ENCODE measurements at places on chromosomes 4 and X.

GRCh38 chr4:99655308-99656081 lies 2.1 kb downstream of the C4orf54 start:
- DNase-seq: no peak

DNA sequence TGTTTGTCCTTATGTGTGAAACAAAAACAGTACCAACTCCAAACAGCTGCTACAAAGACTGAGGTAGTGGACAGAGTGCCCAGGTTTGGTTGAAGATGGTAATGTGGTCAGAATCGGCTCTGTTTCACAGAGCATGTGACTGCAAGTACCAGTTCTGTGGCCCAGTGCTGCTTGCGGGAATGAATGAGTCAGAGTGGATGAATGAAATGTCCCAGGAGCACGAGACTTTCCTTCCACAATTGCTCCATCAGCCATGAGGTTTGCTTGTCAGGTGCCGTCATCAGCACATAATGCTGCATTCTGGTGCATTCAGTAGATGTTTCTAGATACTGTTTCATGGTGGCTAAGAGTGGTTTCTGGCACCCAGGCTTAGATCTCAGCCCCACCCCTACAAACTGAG lies 84.2 kb downstream of the GPR143 start:
- no peak for DNase-seq

DNA sequence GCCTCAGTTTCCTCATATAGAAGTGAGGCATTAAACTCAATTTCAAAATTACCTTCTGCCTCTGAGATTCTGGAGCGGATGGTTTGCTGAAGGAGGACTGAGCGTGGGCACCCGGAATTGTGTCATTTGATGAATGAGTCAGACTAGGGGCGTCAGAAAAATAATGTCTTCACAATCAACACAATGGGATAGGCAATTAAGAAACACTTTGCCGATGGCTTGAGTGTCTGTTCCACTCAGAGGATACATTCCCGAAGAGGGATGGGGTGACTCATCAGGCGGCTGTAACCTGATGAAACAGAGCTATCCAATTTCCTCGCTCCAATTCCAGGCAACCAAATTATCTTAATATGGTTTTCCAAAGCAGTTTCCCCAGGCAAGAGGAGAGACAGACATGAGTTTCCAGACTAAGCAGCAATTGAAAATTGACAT lies 1.2 kb upstream of the CHRNA9 start:
- no peak for DNase-seq

DNA sequence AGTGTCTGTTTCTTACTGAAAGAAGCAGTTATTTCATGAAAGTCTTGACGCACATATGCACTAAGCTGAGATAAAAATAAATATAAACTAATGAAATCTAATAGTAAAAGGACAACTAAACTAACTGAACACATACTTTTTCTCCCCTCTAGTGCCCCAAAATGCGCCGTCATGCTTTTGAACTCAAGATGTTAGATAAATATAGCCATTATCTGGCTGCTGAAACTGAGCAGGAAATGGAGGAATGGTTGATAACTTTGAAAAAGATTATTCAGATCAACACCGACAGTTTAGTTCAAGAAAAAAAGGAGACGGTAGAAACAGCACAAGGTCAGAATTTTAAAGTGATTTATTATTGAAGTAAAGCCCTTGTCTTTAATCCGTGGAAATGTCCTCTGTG lies 70.2 kb downstream of the DOCK11 start:
- no peak for DNase-seq

DNA sequence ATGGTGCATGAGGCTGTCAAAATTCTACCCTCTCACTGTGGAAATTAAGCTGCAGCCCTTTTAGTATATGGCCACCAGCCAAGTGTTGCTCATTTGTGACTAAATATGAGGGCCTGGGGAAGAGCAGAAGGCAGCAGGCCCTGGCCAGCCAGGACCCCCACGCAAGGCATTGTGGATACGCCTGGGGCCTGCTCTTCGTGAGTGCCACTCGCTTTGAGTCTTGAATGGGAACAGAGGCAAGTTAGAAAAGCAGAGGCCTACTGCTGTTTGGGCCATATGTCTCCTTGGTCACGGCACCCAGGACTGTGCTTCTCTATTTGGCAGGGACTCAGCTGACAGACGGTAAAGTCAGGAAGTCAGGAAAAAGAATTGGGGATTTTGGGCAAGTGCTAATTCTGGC lies 10.9 kb downstream of the RTL5 start:
- DNase-seq: no peak

- no peak for DNase-seq
Observed at GRCh38 chrX:106341823-106342222, 173.7 kb downstream of the PWWP3B start.

DNA sequence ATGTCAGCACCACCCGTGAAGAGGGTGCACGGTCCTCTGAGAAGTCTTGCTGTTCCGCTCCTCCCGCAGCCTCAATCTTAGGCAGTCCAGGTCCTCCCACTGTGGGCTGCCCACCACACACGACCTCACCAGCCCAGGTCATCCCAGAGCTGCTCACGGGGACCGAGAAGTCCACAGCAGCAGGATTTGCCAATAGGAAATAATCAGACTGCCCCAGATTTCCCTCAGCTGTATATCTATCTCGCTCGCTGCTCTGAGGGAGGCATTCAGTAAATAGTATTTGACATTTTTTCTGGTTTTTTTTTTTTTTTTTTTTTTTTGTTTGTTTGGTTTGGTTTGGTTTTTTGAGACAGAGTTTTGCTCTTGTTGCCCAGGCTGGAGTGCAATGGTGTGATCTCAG lies 83.8 kb downstream of the STOX2 start:
- DNase-seq: no peak

DNA sequence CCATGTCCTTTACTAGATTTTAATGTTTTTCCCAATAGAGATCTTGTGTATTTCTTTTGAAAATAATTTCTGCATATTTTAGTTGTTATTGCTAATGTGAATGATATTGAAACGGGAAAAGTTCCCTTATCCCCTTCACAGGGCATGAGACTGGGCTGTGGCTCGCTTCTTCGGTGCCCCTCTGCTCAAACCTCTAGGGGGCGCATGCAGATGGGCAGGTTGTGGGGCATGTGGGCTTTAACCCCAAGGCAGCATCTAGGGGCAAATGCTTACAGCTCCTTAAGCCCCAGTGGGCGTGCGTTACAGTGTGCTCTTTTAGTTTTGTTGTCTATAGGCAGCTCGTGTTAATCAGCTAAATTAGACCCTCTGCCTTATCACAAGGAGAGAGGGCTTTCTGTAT lies 194.7 kb downstream of the OPHN1 start:
- no peak for DNase-seq

- DNase-seq: peak; percentile 12
Observed at GRCh38 chr4:77734928-77735327, 84.2 kb downstream of the CNOT6L start.

DNA sequence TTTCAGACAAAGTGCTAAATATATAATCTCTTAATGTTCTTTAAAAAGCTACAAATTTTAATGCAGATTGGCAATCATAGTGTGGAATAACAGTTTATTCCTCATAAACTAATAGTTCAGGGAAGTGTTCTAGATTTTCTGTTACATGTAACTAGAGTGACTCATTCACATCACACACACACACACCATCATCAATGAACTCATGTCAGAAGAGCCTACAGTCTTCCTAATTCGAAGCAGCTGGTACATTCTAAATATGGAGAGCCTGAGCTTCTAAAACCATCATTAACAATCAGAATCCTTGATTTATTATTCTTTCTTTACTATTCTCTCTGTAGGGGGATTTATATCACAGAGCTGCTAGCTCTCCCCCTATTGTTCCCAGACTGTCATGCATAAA lies 49.6 kb downstream of the DKK2 start:
- DNase-seq: no peak

- DNase-seq: no peak
Observed at GRCh38 chr4:14744346-14744745, 257.9 kb upstream of the CPEB2 start.

DNA sequence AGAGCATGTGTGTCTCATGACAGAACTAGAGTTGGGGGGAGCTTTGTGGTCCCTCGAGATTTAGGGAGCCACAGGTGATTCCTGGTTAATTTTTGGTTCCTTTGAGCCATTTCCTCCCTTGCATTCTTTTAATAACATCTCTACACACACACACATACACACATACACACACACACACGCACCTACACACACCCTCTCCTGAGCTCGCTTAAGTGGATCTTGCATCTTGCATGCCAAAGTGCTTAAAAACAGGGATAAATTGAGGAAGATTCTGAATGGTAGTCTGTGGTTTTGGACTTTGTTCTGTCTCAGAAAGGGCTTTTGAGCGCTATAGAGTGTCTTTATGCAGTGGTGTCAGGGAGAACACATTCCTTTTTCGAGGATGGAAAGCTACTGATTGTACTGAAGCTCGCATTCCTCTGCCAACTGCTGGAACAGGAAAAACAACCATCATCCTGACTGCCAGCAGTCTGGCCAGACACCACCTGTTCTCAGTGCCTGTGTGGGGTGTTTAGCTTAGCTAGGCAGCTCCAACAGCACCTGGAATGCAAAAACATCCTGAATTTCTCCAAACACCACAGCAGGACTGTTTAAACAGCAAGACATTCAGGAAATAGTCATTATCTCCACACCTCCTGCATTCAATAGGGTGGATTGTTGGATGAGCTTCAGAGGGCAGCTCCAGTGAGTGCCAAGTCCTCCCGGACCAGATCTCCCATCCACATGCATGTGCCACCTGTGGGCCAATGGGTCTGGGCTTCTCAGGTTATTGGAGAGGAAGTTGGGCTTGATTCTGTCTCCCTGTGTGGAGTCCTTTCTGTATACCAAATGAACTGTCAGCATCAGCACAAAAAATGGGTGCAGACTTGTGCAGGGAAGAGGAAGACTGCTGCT lies 21.9 kb upstream of the IGFBP7 start:
- no peak for DNase-seq
